ENCODE measurements at places on chromosomes 11 and 22.

- no peak for DNase-seq
Measured at GRCh38 chr22:22931557-22932270, 44.1 kb downstream of the IGLL5 start.

- DNase-seq: no peak
Measured at GRCh38 chr11:69207165-69207889, 51.6 kb downstream of the SMIM38 start.

- no peak for DNase-seq
Measured at GRCh38 chr22:32352681-32353080, 5.0 kb upstream of the RFPL3 start.

GRCh38 chr11:71144736-71145135, 107.6 kb downstream of the SHANK2 start:
- no peak for DNase-seq

GRCh38 chr11:111114091-111114490, 131.4 kb upstream of the POU2AF2 start:
- DNase-seq: no peak

DNA sequence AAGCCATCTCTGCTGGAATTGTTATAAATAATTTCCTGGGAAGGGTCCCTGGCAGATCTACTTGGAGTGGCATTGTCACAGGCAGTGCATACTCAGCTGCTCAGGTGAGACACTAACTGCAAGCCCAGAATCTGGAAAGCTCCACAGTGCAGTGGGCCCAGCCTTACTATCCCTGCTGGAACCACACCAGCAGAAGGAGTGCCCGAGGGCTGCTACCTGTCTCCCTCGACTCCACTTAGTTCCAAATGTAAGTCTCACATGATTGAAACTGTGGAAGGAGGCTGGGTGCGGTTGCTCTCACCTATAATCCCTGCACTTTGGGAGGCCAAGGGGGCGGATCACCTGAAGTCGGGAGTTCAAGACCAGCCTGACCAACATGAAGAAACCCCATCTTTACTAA, 14.3 kb upstream of the SYVN1 start:
- no peak for DNase-seq

DNA sequence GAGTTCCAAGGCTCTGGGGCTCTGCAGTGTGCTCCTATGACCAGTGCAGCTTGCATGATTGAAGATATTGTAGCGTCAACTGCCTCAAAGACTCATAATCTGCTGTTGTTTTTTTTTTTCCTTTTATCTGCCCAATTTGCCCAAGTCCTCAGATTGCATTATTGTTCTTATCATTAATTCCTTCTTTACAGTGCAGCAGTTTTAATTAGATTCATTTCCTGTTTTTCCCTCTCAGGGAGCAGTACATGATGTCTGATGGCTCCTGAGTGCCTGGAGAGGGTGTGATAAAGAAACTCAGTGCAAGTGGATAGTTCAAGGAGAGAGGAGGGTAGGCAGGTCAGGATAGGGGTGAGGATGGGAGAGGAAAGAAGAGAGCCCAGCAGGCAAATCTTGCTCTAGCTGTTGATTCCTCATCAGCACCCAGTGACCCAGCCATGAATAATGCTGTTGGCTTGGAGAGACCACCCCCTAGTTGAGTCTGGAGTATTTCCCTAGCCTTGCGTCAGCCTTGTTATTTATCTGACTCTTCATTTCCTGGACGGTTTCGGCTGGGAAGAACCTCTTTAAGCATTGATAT, 219.6 kb upstream of the SESN3 start:
- DNase-seq: peak; percentile 16

DNA sequence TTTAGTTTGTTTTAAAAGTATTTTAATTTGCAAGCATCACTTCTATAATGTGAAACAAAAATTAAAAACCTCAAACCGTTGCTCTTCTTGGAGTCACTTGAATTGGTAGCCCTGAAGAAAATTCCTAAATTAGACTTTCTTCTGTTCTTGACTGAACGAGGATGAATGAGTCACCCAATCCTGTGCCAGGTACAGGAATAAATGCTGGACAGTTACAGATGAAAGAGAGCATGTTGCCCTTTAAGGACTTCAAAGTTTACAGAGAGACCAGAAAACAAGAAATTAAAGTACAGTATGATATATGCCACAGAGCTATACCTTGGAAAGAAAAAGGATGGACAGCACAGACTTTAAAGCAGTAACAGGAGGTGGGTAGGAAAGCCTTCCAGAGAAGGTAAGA, 41.3 kb upstream of the CXCR5 start:
- DNase-seq: no peak

- no peak for DNase-seq
Measured at GRCh38 chr11:3709977-3710376, 38.8 kb upstream of the CHRNA10 start.

DNA sequence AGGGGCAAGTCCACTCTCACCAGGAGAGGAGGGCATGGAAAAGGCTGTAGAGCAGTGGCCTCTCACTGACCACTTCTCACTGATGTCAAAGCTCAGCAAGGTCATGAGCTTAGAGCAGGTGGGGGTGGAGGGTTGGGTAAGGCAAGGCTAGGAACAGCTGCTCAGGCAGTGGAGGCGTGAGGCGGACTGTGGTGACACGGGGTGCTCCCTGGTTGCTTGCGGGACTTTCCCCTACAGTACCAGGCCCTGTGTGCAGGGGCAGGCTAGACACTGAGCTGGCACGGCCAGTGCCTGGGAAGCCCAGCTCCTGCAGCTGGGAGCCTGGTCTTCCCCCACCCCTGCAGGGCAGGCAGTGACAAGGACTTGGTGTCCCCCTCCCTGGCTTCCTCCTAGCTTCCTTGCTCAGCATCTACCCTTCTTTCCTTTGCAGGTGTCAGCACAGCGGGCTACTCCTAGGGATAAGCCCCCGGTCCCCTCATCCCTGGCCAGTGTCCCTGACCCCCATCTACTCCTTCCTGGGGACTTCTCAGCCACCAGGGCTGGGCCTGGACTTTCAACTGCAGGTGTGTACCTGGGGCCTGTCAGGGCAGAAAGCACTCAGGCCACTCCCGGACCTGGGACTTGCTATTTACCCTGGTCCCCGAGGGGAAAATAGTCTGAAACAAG, 45.6 kb downstream of the PISD start:
- no peak for DNase-seq
